Left forelimb (tissue), 1 donor: ENCODE measurements at places on chromosomes 11 and 22.

- no peak for DNase-seq
Observed at GRCh38 chr11:44128729-44129128, 33.3 kb downstream of the EXT2 start.

GRCh38 chr11:112024178-112024772 lies 933 bp upstream of the DLAT start:
- DNase-seq: no peak

DNA sequence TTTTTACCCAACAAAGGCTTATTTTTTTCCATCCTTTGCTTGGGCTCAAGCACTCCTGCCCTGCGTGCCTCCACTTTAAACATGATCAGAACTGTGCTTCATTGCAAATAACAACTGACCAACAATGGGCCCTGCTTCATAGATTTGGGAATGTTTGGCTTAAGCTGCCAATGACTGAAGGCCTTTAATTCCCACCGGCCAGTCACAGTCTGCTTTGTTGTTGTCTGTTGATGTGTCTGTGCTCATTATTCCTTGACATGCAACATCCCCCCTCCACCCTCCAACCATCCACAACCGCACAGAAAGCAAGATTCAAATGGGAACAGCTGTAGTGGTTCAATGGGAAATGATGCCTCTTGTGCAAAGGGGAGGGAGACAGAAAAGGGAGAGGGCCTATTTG lies 23.0 kb downstream of the PAX6 start:
- DNase-seq: no peak

GRCh38 chr11:114039551-114039950 lies 20.0 kb upstream of the ZBTB16 start:
- no peak for DNase-seq

- DNase-seq: no peak
Observed at GRCh38 chr11:123428116-123428715, 1.9 kb upstream of the GRAMD1B start.

- no peak for DNase-seq
Observed at GRCh38 chr22:27880778-27881394, 38.2 kb downstream of the PITPNB start.

- no peak for DNase-seq
Observed at GRCh38 chr11:35118906-35119305, 20.1 kb upstream of the CD44 start.

- peak; percentile 65 for DNase-seq
Observed at GRCh38 chr22:19875061-19875530, 20.4 kb upstream of the GNB1L start.

- DNase-seq: no peak
Observed at GRCh38 chr11:16352707-16353106, 3.6 kb downstream of the SOX6 start.

- DNase-seq: no peak
Observed at GRCh38 chr11:21511835-21512440, 680.9 kb upstream of the ANO5 start.

GRCh38 chr11:119236891-119237290 lies 30.8 kb downstream of the CBL start:
- DNase-seq: no peak

DNA sequence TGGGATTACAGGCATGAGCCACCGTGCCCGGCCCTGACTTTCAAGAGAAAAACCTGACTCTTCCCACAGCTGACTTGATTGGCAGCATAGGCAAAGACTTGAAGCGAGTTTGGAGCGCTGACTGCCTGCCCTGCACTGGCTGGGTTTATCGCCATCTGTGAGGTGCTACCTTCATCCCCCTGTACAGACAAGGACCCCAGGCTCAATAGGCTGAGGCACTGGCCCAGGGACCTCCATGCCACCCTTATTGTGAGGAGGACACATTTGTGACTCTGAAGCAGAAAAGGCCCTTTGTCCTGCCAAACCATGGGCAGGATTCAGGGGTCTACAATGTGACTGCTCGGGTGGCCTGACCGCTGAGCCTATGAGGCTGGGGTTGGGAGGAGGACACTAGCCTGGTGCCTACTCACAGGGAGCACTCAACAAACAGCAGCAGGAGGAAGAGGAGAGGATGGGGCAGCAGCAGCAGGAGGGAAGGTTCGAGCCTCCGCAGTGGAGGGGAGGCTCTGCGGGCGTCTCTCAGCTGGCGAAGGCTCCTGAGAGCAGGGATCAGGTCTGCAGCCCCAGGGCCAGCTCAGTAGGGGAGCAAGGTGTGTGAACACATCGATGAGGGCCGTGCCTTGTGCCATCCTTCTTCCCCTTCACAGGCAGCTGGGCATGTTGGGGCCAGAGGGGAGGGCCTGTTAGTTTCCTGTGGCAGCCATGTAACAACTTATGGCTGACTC lies 72.9 kb upstream of the WNT7B start:
- DNase-seq: peak; percentile 57

DNA sequence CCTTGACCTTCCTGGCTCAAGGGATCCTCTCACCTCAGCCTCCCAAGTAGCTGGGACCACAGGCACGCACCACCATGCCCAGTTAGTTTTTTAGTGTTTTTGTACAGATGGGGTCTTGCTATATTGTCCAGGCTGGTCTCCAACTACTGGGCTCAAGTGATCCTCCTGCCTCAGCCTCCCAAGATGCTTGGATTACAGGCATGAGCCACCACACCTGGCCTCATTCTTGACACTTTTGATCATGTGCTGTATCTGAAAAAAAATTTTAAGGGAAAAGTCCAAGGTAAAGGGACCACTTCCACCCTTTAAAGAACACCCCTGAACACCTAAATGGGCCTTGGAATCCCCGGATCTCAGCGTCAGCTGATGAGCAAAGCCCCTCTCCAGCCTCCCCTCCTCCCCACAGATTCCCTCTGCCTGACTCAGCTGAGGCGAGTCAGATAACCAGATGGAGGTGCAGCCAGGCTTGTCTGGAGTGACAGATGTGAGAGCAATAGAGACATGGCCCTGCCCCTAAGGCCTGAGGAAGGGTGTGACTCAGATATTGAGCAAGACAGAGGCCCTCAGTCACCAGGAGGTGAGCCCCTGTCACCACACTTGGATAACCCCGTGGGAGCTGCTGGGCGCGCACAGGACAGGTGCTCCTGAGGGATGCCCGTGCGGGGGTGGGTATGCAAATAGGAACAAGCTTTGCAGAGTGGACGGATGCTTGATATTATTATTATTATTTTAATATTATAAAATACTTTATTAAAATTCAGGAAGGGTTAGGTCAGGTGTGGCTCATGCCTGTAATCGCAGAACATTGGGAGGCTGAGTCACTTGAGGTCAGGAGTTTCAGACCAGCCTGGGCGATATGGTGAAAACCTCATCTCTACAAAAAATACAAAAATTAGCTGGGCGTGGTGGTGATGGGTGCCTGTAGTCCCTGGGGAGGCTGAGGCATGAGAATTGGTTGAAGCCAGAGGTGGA lies 5.0 kb upstream of the CCDC88B start:
- DNase-seq: no peak
